ENCODE measurements at places on chromosomes 4 and X.

DNA sequence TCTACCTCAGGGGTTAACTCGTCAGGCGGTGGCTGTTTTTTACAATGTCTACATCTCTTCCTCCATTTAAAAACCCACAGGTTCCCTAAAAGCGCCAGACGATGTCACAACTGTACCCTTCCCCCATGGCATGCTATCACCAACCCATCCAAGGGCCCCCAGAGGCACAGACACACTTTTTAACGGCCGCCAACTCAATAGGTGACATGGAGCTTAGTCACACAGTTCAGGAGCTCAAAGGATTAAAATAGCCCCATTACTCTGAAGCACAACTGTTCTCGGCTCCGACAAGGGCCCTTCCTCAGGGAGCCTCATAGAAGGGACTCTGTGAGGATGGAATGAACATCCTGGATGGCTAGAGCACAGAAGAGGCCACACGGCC lies 12.4 kb downstream of the SH3KBP1 start:
- DNase-seq, result peak; percentile 8

- no peak for DNase-seq
These were observed 54.4 kb downstream of the CBR4 start for GRCh38 chr4:168955674-168956073.

- DNase-seq, result no peak
These were observed 98.9 kb downstream of the MFAP3L start for GRCh38 chr4:169927280-169927679.

- no peak for DNase-seq
These were observed 106.1 kb upstream of the ATP6AP2 start for GRCh38 chrX:40474645-40475044.

DNA sequence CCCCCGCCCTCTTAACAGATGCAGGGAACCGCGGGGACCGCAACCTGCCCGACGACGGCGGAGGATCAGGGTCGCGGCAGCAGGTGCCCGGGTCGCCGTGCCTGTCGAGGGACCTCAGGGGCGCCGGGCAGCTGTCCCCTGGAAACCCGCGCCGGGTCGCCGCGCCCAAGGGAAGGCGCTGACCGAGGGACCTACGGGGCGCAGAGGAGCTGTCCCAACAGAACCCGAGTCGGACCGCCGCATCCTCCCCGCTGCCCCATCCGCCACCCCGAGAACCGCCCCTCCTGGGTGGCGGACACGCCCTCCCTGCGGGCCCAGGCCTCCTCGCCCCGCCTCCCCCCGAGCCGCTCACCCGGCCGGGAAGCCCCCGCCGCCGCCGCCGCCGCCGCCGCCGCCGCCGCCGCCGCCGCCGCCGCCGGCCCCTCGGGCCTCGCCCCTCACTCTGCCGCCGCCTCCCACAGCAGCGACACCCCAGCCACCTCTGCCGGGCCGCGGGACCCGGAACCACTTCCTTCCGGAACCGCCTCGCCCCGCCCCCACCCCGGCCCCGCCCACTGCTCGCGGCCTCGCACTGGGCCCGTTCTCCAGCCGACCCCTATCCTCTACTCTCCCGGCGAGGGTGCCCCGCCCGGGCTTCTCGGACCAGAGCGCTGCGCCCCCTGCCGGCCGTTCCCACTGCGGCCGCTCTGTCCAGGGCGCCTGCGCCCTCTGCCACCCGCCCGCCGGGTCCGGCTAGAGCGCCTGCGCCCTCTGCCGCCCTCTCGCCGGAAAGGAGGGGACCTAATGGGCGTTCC lies at the start of gene BCLAF3:
Gene BCLAF3, minus strand, starts transcription at position 506 of the 794 bp plus-strand sequence. CDS start 20,797 bp downstream, outside the sequence.
- peak; percentile 83 for DNase-seq

GRCh38 chrX:46941341-46941740 lies 29.1 kb downstream of the JADE3 start:
- DNase-seq, result peak; percentile 5

DNA sequence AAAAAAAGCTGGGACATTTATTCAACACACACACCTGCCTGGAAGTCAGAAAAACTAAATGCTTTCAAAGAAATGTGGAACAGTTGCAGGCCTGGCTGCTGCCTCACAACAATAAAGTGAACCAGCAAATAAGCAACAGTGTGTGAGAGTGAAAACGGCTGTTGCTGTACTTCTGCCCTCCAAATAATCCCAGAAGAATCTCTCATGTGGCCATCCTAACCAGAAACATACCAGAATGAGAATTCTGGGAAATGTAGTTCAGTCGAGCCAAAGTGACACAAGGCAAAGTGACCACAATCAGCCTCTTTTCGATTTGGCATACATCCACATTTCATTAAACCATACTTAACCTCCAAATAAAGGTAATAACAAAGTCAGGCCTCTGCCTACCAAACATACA lies 204.5 kb downstream of the SLC7A11 start:
- DNase-seq, result peak; percentile 42

- peak; percentile 10 for DNase-seq
These were observed 314.7 kb downstream of the CHIC1 start for GRCh38 chrX:73877687-73878086.

GRCh38 chr4:156528216-156528615 lies 443.4 kb downstream of the PDGFC start:
- DNase-seq, result no peak

DNA sequence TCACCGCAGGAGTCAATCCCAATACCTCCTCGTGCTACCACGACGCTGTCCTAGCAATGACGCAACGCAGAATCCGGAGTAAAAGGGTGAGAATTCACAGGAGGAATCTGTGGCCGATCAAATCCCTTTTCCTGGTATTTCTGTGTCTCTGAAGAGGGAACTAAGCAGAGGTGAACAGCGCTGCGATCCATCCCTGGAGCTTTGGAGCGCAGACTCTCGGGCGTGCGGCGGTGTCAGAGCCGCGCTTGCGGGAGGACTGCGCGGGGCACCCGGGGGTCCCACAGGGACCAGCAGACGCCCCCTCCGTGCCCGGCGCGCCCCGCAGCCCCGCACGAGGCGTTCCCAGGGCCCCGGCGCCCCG lies 17.2 kb upstream of the ZNF718 start:
- DNase-seq, result no peak

- no peak for DNase-seq
These were observed 189.1 kb downstream of the RAB28 start for GRCh38 chr4:13294961-13295605.

- no peak for DNase-seq
These were observed 48.2 kb downstream of the ANOS1 start for GRCh38 chrX:8683687-8684086.

DNA sequence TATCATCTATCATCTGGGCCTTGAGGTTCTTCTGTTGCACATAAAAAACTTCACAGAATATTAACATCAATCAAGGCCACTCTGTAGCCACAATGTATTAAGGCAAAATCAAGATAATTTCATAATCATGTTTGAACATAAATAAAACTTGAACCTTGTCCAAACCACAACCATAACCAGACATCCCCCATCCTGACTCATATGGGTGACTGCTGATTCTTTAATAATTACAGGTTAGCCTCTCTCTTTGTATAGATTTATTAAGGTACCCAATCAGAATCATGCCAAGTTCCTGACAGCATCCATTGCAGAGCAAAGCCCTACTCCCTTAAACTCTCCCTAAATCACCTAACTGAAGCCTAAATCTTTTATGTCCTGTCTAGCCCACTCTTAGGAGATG lies 16.7 kb upstream of the AREG start:
- no peak for DNase-seq

GRCh38 chrX:136714626-136715599 lies 65.8 kb downstream of the ARHGEF6 start:
- DNase-seq, result no peak

DNA sequence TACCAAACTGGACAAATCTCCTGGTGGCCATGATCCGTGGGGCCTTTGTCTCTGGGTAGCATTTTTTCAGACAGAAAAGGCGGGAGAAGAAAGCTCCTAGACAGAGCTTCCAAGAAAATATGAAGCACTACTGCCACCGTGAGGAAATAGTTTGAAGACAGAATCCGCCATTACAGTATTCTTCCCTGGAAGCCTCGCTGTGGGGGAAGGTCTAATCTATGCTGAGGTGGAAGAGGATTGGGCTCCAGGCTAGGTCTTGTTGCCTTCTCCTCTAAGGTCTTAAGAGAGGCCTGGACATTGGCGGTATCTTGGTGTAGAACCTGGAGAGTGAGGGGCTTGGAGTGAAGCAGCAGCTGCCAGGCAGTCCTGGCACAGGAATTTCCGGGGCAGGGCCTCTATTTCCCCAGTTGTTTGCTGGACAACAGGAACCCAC lies 218.9 kb downstream of the OR13H1 start:
- peak; percentile 33 for DNase-seq

DNA sequence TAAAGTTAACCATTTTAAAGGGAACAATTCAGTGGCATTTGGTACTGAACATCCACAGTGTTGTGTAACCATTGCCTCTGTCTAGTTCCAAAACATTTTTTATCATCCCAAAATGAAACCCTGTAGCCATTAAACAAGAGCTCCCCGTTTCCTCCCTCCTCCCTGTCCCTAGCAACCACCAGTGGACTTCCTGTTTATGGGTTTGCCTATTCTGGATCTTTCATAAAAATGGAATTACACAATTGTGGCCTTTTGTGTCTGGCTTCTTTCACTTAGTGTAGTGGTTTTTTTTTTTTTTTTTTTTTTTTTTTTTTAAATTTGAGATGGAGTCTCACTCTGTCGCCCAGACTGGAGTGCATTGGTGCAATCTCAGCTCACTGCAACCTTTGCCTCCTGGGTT lies 11.6 kb downstream of the RBMX2 start:
- no peak for DNase-seq

DNA sequence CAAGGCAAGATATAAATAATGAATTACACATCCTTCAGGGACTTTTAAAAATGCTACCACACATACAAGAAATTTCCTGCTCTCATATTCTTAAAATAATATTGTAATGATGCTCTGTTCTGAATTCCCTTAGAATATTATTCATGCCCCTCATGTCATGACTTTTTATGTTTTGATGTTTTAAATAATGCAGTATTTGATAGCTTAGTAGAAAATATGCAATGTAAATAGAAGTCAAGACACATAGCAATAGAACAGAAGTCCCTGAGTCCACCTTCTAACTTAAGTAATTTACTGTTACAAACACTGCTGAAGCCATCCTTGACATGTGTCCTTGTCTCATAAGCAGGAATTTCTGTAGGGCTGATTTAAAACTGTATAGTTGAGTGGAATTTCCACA lies 1071.2 kb upstream of the LCORL start:
- no peak for DNase-seq

- DNase-seq, result peak; percentile 95
These were observed 133.3 kb downstream of the DCK start for GRCh38 chr4:71126719-71127118.

DNA sequence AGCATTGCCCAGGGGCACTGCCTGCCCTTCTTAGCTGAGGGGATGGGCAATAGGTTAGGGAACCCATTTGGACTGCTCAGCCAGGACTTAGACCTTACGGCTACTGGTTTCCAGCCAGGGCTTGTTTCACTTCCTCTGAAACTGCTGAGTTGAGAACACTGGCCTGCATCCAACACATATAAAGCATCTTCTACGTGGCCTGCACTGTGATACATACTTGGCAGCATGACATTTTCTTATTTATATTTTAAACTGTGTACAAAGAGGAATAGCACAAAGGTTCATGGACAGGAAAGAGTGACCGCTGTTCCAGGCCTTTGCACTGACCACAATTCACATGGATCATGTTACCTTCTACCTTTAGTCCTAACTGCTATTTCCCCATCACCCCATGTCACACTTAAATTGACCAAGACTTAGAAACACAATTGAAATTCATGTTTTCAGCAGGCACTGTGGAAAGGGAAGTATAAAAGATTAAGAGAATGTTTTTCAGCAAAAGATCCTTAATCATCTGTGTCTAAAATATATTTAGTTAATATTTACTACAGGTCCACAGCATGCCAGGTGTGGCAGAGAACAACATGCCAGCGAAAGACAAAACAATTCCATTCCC lies 43.7 kb downstream of the NLGN4X start:
- DNase-seq, result no peak

DNA sequence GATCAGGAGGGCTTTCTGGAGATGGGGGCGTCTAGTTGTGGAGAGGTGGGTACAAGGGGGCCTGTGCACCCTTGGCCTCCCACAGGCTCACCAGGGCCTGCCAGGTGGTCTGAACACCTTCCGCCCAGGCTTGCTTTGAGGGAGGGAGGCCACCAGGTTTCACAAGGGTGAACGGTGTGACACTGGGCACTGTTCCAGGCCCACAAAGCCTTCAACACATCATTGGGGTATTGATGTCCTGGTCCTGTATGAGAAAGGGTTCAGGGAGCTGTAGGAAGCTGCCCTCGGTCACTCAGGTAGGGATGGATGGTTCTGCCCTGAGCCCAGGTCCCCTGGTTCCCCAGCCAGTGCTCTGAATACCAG lies 6.0 kb downstream of the HTRA3 start:
- DNase-seq, result no peak

DNA sequence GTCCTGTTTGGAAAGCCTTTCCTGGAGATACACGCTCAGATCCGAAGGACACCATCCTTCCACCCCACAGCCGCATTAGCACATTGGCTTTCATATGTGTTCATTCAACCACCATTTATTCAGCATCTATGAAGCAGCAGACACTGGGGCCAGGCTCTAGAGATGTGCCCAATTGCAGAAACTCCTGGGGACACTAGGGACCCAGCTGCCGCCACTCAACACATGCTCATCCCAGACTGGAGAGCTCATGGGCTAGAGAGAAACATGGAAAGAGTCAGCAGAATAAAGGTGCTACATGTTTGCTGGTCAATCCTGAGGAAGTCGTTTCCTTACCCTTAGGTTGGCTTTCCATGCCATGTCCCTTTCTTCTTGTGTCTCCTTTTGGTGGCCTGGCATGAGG lies 7.6 kb downstream of the CTAG1A start:
- no peak for DNase-seq

GRCh38 chr4:165343353-165344191 lies 16.1 kb downstream of the MSMO1 start:
- no peak for DNase-seq

GRCh38 chrX:44871931-44872820 lies 812 bp upstream of the KDM6A start:
- no peak for DNase-seq

DNA sequence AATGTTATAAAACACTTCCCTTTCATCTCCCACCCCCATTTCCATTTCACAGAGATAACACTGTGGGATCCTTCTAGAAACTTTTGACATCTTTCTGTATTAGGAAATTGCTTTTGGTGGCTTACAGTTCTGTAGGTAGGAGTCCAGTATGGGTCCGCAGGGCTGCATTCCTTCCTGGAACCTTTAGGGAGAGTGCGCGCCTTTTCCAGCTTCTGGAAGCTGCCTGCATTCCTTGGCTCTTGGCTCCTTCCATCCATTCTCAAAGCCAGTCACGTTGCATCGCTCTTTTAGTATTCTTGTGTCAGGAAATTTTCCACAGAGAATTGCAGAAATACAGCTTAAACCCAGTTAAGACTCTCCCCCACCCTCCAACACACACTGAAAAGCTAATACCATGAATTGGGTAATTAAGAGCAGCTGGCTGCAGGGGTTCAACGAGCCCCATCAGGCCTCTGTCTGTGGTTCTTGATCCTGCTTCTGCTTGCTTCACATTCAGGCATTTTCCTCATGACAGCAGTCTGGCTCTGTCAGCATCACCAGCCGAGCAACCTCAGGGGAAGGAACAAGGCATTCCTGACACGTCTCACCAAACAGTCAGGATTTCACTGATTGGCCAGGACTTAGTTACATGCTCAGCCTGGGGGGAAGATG lies 48.8 kb downstream of the SEPTIN11 start:
- DNase-seq, result peak; percentile 62
